ENCODE measurements at places on chromosomes 13 and 19.

DNA sequence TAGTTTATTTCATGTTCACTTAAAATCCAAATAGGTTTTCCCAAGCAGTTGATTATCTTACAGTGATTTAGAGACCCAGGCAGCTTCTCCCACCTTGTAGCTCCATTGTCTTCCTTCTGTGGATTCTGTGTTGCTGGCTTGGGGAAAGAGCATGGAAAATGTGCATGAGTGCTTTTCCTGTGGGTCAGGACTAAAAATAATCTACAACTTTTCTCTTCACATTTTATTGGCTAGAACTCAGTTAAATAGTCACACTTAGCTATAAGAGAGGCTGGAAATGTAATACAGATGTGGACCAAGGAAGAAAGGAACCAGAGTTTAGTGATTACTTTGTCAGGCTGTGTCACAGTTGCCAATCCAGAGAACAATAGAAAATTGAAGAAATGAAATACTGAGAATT, 198.8 kb downstream of the NBEA start:
- no peak for DNase-seq

DNA sequence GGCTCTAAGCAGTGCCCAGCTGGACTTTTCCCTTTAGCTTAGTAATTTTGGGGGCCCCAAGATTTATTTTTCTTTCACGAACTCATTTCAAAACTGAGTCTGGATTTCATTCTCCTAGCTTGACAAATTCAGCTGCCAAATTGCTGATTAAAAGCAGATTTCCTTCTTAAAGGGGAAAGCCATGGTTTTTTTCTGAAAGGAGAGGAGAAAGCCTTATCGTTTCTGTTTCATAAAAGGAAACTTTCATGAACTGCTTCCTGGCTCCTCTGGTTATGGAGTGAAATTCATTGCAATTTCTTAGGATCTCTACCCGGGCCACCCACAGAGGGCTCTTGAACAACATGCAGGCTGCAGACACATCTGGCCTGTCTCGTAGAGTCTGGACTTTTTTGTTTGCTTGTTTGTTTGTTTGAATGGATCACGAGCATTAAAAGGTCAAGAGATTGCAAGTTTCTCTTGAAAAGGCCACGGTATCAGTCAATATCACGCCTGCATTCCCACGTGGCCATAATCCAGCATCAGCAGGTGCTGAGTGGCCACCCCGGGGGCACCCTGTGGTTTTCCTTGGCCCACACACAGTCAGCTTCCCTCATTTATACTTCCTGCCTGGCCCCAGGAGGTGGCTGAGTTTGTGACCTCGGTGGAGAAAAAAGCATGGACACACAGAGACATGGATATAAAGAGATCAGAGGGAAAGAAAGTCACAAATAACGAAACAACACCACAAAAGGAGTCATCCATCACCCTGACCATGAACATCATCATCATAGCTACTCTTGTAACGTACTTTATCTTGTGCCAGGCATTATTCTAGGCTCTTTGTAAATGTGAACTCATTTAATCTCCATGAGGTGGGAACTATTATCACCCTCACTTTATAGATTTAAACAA, 10.5 kb upstream of the KLK4 start:
- DNase-seq = no peak

DNA sequence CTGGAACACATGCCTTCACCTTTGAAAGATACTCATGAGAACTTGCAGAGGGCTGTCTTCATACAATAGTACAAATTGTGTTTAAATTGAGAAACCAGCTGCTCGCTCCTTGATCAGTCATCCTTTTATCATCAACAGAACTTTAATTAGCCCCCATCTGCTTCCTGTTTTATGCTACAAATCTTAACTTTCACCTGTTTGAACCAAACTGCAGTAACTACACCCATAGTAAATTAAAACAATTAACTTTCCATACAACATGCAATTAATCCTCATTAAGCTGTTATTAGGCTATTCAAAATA, 85.2 kb downstream of the FOXO1 start:
- no peak for DNase-seq

- no peak for DNase-seq
These were observed 4.3 kb downstream of the GDF15 start for GRCh38 chr19:18390065-18390907.

DNA sequence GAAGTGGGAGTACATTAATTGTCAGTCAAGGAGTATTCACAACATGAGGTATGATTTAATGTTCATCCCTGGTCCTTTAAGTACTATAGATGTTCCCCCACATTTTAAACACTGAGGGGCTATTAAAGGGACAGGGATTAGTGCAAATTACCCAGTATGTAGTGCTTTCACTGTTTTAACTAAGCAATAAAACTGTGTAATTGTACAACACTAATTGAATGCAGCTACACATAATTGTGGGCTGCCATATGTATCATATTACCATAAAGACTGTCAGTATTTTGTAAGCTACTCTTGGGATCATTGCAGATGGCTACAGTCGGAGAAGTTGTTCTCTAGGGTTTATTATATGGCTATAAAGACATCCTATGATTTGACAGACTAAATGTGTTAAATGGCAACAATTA, 316.6 kb downstream of the DCLK1 start:
- DNase-seq = no peak

Data from epithelial cell of esophagus (primary cell).